Right ventricle myocardium superior (tissue), 1 donor: ENCODE measurements at places on chromosomes 11 and 22. TPM values are rescaled to one million over a fixed set of nuclear protein-coding genes. Genes with fewer than 3 reads are reported as not detected.

Gene MS4A12
- total RNA-seq, result not detected

Gene SNX15
- total RNA-seq, result 18.0 TPM

Gene C11orf97
- not detected for total RNA-seq

Gene RFPL3
- total RNA-seq, result not detected

Gene DAGLA
- total RNA-seq, result 4.2 TPM

DNA sequence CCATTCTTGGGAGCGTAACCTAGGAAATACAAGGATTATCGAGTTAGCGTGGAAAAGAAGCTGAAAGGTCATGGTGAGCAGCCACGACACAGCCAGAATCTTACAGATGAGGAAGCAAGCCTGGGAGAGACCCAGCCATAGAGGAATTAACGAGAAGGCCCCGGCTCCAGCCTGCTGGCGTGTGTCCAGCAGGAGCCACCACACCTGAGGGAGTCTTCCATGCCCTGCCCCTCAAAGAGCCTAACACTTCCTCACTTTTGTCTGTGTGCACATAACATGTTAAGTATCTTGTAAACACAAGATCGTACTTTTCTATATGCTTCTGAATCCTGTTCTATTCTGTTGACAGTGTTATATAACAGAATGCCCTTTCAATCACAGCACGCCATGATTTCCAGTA lies 18.1 kb downstream of the CECR2 start:
- no peak for DNase-seq

DNA sequence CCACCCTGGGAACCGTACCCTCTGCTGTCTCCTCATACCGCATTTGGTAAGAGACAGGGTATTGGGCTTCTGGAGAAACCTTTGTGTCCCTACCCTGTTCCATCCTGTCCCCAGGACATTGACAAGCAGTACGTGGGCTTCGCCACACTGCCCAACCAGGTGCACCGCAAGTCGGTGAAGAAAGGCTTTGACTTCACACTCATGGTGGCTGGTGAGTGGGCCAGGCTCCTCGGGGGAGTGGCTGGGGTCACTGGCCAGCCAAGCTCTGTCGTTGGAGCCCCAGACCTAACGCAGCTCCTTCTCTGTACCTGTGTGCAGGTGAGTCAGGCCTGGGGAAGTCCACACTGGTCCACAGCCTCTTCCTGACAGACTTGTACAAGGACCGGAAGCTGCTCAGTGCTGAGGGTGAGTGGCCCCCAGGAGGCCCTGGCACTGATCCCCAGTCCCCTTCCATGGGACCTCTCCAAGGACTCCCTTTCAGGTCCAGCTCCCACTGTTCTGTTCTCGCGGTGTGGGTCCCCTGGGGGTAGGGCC lies 3.8 kb upstream of the GP1BB start:
- no peak for DNase-seq

GRCh38 chr11:96228473-96228891 lies 114.5 kb downstream of the MAML2 start:
- peak; percentile 79 for DNase-seq

DNA sequence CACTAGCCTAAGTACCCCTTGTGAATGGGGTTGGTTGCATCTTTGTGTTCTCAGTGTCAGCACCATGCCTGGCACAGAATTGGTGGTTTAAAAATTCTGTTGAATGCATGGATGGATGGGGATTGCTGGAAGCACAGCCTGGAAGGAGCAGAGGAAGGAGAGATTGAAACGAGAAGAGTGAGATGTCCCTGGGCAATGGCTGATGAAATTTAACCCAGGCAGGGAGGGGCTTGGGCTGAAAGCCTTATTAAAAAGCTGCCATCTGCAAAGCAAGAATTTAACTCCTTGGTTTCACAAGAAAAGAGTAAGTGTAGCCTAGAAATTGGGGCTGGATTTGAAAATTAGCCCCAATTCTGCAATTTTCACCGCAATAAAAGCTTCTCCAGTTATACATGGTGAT lies 126.7 kb downstream of the TEAD1 start:
- no peak for DNase-seq

DNA sequence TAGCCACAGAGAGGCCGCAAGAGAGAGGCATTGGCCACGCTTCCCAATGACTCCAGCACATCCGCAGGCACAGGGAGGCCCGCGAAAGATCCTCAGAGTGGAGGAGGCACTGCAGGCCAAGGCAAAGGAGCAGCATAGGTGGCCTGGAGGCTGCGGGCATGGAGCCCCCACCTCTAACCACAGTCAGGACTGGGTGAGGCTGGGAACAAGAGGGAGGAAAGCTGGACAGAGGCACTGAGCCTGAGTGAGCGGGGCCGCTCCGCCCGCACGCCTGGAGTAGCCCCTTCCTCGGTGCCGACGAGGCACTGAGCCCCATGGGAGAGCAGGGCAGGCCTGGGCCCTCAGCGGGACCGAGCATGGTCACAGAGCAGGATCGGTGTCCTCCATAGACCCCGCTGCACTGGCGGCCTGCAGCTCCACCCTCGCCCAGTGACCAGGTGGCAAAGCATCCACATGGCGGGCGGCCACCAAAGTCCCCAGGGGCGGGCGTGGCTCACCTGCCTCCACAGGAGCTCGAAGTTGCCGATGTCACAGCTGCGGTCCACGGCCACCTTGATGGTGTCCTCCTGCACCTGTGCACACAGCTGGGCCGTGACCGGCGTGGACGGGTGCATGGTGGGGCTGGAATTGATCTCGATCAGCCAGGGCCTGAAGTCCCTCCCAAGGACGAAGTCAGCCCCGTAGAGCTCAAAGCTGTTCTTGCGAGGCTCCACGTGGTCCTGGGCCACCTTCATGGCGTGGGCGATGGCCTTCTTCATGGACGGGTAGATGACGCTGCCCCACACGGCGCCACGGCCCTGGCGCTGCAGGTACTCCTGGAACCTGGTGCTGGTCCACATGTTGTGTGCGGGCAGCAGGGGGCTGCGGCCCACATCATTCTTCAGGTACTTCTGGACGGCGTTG lies 18.9 kb upstream of the IL17REL start:
- peak; percentile 40 for DNase-seq

- DNase-seq, result no peak
Observed at GRCh38 chr11:134532131-134532920, 120.3 kb upstream of the B3GAT1 start.

GRCh38 chr11:64334764-64335735 lies 5.0 kb upstream of the CCDC88B start:
- DNase-seq, result no peak

DNA sequence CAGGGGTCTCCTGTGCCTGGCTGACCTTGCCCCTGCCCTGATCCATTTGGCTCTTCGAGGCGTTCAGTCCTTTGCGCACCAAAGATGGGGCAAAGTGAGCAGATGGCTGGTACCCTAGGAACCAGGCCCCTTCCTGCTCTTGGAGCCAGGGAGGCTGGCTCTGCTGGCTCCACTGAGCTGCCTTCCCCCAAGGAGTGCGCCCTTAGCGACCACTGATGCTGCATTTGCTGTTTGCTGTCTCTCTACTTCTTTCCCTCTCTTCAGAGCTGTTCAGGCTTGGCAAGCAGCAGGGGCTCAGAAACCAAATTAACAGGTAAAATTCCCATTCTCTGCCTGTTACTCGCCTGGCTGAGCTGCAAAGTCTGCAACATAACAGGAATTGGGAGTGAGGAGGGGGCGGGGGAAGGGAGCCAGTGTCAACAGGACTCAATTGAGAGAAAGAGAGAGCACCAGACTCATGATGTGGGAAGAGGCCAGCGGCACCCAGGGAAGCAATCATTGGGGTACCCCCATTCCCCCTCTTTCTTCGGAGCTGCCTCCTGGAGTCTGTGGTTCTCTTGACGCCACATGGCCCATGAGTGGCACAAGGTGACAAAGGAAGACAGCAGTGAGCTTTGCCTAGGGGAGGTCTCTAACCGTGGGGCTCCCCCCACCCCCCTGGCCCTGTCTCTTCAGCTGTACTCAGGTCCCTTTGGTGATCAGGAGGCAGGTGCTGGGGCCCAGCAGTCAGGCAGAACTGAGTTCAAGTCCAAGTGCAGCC lies 102.3 kb downstream of the TP53I11 start:
- no peak for DNase-seq

- no peak for DNase-seq
Observed at GRCh38 chr22:30064172-30064571, 16.1 kb upstream of the HORMAD2 start.

DNA sequence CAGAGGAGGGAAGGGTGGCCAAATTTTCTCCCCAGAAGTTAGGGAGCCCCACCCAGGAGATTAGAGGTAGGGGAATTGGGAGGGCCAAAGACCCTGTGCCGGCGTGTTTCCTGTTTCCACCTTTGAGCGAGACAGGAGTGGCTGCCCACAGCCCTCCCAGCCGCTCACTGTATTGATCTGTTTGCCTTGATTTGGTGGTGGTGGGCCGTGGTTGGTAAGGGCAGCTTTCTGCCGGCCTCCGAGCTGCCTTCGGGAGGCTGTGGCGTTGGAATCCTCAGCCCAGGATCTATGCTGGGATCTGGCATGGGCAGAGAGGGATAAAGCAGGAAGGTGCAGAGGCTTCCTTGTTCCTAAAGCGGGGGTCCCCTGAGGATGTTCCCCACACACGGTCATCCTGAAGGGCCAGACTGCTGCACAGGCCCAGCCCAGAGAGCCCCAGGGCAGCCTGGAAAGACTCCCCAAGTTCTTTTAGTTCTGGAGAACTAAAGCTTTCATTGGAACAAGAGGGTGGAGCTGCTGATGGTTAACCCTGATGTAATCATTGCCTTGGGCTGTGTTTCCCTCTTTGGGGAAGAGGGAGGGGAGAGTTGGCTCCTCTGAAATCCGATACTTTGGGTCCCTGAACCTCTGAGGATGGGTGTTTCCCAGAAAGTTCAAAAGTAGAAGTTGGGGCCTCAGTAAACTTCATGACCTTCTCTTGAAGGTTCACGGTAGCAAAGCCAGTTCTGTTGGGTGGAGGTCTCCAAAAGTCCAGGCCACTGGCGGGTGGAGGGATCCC lies 7.2 kb downstream of the FAM83F start:
- no peak for DNase-seq

- no peak for DNase-seq
Observed at GRCh38 chr22:27273436-27273835, 528.1 kb downstream of the MN1 start.
